Motor neuron (in vitro differentiated cells): ENCODE measurements at places on chromosomes 13 and 19. TPM values are rescaled to one million over a fixed set of nuclear protein-coding genes. Genes with fewer than 3 reads are reported as not detected.

GRCh38 chr19:29338480-29338879 lies 125.5 kb upstream of the UQCRFS1 start:
- ATAC-seq = no peak

GRCh38 chr19:28905996-28906395 lies 307.0 kb downstream of the UQCRFS1 start:
- ATAC-seq = no peak

The BSPH1 gene
- not detected in 2 replicates for total RNA-seq

DNA sequence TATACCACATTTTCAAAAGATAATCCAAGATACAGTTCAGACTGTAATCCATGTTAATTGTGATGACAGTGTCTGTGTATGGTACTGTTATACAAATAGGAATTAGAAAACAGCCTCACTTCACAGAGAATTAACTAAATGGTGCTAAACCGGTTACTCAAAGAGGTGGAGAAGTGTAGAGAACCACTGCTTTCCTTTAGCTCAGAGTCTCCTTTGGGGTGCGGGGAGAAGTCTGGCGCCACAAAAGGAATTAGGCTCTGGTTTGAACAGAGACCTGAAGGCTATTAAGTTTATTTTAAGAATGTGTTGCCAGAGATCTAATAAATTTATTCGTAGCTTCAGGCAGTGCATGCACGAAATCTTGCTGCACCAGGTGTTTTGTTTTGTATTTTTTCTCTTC lies 65.8 kb downstream of the FREM2 start:
- no peak for ATAC-seq

The ZNF135 gene
- total RNA-seq = 4.1 and 4.4 TPM in 2 replicates

The TMEM259 gene
- total RNA-seq = 70.0 and 82.7 TPM in 2 replicates

The AMER2 gene
- total RNA-seq = 17.8 and 18.3 TPM in 2 replicates

DNA sequence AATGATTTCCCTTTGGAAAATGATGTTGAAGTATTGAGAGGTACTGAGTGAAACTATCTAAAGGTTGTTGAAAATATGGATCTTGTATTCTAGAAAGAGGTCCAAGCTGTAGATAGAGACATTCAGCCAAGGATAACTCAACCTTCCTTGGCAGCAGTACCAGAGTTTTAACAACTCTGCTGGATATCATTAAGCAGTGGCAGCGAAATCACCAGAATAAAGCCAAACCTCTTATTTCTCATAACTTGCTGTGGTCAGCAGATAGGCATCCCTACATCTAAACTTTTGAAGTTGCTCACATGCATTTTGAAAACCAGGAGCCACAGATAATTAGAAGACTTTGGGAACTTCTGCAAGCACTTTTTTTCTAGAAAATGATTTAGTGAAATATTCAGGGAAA lies 559.8 kb downstream of the IRS2 start:
- ATAC-seq = no peak

DNA sequence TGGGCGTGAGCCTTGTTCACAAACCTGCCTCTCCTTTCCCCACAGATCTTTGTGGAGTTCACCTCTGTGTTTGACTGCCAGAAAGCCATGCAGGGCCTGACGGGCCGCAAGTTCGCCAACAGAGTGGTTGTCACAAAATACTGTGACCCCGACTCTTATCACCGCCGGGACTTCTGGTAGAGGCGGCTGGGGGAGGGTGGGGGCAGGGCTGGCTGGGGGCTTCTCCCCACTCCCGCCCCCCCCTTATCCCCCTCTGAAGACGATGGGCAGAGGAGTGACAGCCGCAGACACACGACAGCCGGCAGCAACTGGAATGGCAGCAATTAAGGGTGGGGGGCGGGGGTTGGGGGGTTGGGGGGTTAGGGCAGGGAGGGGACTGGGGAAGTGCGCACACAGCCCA lies 1.1 kb upstream of the EPN1 start:
- no peak for ATAC-seq

The KLK11 gene
- total RNA-seq = 0.50 TPM in 1 of 2 replicates, not detected in the other

DNA sequence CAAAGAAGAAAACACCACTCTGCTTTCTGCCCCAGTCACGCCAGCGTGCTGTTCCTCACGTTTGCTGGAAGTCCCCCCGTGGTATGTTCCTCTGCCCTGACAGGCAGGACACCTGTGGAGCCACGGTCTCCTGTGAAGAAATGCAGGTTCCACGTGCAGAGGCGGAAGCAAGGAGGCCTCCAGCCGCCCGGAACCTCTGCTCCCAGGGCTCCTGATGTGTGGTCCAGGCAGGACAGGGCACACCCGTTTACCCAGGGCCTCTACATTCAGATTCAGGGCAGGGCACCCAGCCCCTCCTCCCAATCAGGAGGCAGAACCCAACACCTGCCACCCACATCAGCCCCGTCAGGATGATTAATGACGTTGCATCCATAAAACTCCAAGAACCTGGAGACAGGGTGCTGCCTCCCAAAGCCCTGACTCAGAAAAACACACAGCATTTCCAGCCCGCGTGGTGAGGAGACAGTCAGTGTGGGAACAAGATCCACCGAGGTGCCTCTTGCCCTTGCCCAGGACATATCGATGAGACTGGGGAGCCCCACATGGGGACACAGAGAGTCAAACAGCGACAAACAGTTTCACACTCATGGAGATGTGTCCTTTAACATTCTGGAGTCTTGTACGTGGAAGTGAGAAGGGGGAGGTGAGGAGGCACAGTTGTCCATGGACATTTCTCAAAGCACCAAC lies 76.2 kb downstream of the COL4A1 start:
- no peak for ATAC-seq

The ICAM4 gene
- not detected in 2 replicates for total RNA-seq

DNA sequence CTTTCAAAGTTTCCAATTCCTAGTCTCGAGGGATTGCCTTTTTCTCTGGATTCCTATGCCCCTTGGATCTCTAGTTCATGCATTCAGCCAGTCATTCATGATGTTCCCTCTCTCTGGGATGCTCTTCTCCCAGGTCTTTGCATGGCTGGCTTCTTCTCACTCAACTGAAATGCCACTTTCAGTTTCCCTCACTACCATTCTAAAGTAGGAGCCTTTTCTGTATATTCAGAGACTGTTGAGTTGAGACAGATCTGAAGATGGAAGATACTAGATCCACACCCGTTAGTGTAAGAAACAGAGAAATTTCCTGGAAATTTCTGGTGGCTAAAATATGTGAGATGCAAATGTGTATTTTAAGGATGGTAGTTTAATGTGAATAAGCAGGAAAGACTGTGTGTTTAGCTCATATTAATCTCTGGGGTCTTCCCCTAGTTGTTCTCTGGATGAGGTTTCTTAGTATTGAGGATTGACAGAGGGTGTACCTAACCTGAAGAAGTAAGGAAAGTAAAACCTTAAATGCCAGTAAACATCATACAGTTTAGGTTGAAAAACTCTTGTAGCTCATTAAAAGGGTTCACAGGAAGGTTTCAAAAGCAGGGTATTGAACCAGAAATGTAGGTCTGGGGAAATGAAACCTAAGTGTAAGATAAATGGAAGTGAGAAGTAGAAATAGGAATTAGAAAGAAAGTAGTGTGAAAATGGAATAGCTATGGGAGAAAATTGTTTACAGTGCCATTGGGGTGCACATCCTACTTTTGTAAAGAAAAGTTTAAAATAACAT lies 331.3 kb downstream of the NDFIP2 start:
- no peak for ATAC-seq

The PSG6 gene
- total RNA-seq = 0.16 and 0.46 TPM in 2 replicates

- no peak for ATAC-seq
These were observed 7.6 kb upstream of the CABP5 start for GRCh38 chr19:48051335-48052033.

The STARD13 gene
- total RNA-seq = 1.4 and 2.0 TPM in 2 replicates

- no peak for ATAC-seq
These were observed 784 bp downstream of the PIBF1 start for GRCh38 chr13:72782717-72783116.

DNA sequence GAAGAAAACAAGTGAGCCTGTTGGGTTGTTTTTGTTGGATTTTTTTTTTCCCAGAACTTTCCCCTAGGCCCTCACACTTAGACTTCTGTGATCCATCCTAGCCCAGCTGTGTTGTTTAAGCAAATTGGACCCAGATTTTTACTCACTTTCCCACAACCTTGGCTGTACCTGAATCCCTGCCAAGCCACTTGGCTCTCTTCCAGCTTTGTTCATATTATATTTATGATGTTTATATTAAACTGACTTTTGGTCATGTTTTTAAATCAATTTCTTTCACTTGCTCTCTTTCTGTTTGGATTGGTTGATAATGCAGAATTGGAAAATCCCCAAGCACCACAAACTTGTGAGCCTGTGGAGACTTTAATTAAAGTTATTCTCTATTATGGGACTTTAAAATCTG lies 16.6 kb downstream of the OLFM4 start:
- ATAC-seq = peak; percentile 50

GRCh38 chr13:74466864-74467263 lies 332.7 kb upstream of the KLF12 start:
- no peak for ATAC-seq

The STK24 gene
- total RNA-seq = 50.1 and 60.0 TPM in 2 replicates

- ATAC-seq = no peak
These were observed 636.2 kb upstream of the KLF12 start for GRCh38 chr13:74770361-74770760.

DNA sequence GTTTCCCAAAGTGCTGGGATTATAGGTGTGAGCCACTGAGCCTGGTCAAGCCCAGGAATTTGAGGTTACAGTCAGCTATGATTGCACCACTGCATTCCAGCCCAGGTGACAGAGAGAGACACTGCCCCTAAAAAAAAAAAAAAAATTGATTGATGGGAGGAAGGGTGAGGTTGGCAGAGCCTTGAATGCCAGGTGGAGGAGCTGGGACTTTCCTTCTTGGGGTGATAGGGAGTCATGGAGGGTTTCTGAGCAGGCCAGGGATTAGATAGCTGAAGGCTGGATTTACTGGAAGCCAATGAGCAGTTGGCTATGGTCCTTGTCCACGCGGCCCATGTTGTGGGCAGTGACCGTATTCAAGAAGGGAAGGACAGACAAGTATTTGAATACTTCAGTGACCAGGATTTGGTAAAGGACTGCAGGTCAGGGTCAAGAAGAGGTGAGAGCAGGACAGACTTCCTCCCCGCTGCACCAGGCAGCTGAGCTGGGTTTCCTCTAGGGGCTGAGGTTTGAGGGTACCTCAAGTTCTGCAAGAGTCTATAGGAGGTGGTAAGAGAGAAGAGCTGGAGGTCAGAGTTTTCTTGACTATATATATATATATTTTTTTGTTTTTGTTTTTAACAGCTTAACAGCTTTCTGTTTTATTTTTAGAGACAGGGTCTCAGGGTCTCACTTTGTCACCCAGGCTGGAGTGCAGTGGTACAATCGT lies 6.9 kb upstream of the ICAM4 start:
- no peak for ATAC-seq

The DIRAS1 gene
- total RNA-seq = 1.5 and 2.6 TPM in 2 replicates

DNA sequence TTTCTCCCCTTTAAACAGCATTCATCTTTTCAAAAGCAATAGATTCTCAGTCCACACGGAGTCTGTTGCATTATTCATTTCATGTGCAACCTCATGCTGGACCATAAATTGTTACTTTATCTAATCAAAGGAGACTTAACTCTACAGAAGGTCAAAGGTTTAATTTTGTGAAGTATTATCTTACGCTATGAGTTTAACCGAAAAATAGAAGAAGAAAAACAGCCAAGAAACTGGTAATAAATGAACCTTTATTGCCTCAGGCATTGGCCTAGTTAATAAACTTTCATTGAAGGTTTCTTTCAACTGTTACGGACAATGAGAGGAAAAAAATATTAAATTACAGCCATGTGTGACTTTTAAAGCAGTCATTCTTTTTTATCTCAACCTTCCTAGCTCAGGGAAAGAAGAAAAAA lies 223.6 kb downstream of the DACH1 start:
- no peak for ATAC-seq

The FLT1 gene
- 0.11 and 0.19 TPM in 2 replicates for total RNA-seq

The KLF5 gene
- 2.8 and 2.9 TPM in 2 replicates for total RNA-seq

DNA sequence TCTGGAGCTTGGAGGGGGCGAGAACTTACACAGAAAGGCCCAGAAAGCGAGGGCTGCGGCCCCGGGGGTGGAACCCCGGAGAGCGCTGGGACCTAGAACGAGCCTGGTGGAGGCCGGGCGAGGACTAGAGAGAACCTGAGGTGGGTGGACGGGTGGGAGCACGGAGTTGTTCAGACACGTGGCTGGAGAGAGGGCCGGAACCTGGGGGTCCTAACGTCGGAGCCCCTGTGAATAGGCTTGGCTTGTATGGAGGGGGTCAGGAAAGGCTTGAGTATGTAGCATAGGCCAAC lies 383 bp downstream of the ZNF581 start:
- peak; percentile 0 for ATAC-seq

DNA sequence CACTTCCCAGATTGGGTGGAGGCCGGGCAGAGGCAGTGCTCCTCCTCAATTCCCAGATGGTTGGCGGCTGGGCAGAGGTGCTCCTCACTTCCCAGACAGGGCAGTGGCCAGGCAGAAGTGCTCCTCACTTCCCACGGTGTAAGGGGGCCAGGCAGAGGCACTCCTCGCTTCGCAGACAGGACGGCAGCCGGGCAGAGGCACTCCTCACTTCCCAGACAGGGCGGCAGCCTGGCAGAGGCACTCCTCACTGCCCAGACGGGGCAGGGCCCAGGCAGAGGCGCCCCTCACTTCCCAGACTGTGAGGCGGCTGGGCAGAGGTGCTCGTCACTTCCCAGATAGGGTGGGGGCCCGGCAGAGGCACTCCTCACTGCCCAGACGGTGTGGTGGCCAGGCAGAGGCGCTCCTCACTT lies 36.6 kb upstream of the SLAIN1 start:
- ATAC-seq = no peak

- ATAC-seq = no peak
These were observed 4.9 kb upstream of the ZFP36 start for GRCh38 chr19:39401549-39402345.

DNA sequence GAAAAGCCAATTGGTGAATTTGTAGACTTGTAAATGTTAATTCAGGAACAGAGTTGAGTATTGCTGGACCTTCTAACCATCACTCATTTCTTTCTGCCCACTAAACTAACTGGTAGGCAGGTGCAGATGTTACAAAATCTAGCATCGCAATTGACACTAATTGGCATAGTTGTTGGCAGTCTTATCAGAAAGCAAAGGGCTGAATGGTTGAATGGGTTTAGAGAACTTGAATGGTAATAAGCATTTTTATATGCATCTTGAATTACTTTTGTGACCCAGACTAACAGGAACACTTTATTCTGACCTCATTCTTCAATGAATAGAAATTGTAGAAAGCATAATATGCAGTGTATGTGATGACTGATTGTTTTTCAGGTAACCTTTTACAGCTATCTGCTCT lies 189.1 kb downstream of the GGACT start:
- ATAC-seq = no peak

DNA sequence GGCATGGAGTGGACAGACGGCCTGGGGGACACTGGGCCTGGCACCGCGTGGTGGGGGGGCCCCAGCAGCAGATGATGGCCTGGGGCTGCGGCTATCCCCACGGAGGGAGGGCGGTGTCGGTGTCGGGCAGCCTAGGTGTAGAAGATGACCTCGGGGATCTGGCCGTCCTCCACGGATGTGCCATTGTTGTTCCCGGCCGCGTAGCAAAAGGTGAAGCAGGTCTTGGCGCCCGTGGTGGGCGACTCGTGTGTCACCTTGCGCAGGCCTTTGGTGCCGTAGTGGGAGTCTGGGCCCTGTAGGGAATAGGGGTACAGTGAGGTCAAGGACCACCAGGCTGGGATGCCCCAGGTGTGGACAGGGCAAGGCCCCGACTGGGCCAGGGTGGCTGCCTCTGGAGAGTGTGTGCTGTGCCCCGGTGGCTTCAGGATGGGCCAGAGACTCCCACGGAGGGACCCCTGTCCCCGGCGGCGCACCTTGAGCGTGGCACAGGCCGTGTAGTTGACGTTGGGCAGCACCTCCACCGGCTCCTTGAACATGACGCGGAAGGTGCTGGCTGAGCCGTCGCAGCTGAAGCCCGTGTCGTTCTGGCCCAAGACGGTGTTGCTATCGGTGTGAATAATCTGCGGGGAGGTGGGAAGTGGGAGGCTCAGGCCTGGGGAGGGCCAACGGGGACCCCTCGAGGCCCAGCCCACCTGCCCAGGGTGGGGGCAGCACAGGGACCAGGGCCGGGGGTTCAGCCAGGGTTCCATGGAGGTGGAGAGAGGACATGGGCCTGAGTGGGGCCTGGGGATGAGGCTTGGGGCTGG lies 29.0 kb downstream of the BTBD2 start:
- peak; percentile 15 for ATAC-seq
